ENCODE measurements at places on chromosomes 6 and 20.

DNA sequence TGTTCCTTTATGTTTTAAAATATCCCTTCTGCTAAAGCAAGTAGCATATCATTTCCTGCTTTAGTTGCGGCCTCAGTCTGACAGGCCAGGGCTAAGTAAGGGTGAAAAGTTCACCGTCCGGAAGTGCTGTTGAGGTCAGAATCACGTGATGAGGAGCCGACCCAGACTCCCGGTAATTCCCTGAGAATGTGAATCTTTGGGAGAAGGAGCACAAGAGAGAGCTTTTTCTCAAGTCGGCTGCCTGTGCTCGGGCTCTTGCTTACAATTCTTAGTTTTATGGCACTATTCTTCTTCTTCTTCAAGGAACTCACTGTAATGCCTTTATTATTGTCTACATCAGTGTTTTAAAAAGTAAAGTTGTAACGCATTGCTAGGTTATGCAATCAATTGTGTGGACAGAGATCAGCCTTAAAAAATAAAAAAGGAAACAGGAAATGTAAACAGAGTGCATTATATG is 309.3 kb downstream of the PRL start:
- peak overlapping the region; percentile 63 for H3K4me3 ChIP-seq
- peak; percentile 1 for DNase-seq
- no peaks in the 10 kb centered on the region for H3K36me3 ChIP-seq
- H3K27ac ChIP-seq, result peak overlapping the region; percentile 27

GRCh38 chr6:166336847-166337246 is 5.5 kb downstream of the SFT2D1 start:
- H3K4me3 ChIP-seq, result no peak overlapping the region
- peaks cover 16% of the 10 kb centered on the region for H3K36me3 ChIP-seq
- peaks cover 2% of the 10 kb centered on the region for H3K27me3 ChIP-seq
- H3K27ac ChIP-seq, result no peak overlapping the region
- peaks cover 50% of the 10 kb centered on the region for H3K4me1 ChIP-seq
- no peak for DNase-seq

DNA sequence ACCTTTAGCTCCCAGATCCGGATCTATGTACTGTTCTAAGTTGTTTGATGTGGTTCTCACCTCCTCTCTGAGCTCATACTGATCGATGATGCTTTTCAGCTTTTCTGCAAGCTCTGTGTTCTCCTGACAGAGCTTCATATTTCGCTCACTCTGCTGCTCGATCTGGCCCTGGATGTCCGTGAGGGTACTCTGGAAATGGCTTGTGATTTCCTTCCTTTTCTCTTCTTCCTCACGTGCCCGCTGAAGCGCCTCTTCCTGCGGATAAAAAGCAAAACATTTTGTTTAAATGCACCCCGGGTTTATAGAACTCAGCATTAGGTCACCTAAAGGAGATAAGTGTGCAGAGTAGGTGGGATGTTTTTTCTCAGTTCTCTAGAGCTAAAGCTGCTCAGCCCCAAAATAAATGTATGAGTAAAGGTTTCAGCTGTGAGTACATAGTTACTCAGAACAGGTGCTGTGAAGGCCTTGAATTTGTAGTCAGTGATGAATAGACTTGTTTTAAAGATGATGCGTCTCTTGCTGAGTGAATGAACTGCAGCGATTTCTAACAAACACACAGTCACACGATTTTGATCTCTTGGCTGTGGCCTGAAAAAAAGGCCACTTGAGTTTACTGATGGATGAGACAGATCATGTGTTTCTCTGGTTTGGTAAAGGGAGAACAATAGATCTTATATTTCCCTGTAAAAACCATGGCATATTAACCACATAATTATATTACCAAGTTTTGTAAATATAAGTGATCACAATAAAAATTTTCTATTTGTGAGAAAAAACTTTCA is 29.1 kb downstream of the TXLNB start:
- H3K4me1 ChIP-seq, result no peaks in the 10 kb centered on the region
- no peaks in the 10 kb centered on the region for H3K27me3 ChIP-seq

DNA sequence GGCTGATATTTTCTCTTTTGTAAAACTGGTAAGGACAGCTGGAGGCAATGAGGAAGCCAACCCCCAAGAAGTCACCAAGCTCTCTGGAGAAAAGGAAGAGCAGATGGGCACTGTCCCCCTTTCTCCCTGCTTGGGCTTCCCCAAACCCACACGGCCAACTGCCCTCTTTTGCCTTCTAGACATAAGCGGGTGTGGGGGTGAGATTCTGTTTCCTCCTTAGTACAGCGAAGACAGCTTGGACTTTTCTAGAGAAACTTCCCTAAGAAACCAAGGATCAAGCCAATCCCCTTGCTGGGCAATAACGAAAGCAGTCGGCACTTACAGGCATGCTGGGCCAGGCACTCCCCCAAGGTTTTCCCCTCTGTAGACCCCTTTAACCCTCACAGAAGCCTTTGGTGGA is 110.3 kb downstream of the CDC5L start:
- no peak for DNase-seq
- no peak overlapping the region for H3K4me3 ChIP-seq
- peaks cover 9% of the 10 kb centered on the region for H3K27me3 ChIP-seq
- no peak overlapping the region for H3K27ac ChIP-seq
- H3K36me3 ChIP-seq, result no peaks in the 10 kb centered on the region

DNA sequence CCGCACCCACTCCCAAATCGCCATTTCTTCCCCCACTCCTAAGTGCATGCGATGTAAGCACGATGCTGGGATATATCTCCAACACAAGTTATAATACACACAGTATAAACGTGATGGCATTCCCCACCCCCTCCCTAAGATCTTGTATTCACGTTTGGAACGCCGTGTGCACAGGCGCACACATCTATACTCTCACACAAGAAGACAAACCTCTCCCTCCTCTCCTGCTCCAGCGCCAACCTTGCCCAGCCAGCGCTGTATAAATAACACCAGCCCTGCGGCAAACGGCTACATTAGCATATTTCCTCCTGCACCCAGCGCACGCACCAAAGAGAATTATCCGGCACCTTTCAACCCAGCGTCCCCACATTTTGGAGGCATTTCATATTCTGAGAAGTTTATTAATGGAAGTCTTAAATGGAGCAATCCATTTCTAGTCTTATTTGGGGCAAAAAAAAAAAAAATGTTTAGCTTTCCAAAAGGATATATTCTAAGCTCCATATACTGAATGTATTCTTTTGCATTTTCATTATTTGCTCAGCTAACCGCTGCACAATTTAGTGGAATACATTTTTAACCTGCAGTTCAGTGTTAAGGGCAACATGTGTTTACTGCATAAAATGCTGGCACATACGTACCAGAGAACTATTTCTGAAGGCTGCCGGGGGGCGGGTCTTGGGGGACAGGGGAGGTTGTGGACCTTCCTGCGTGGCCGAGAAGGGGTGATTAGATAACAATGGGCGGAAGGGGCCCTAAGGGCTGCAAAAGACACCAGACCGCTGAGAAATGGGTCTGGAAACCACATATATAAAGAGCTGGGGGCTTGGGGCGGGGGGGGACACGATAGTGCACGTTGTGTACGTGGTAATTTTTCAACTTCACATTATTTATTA is 1.1 kb upstream of the SLC22A23 start:
- peaks cover 6% of the 10 kb centered on the region for H3K4me1 ChIP-seq
- no peak for DNase-seq
- H3K27ac ChIP-seq, result no peak overlapping the region
- peak overlapping the region; percentile 83 for H3K4me3 ChIP-seq
- no peaks in the 10 kb centered on the region for H3K36me3 ChIP-seq
- peaks cover 14% of the 10 kb centered on the region for H3K27me3 ChIP-seq

- H3K27me3 ChIP-seq, result no peaks in the 10 kb centered on the region
- H3K4me1 ChIP-seq, result no peaks in the 10 kb centered on the region
- H3K27ac ChIP-seq, result no peak overlapping the region
- H3K36me3 ChIP-seq, result no peaks in the 10 kb centered on the region
- DNase-seq, result no peak
Measured at GRCh38 chr6:53112404-53112803, 36.2 kb downstream of the GCM1 start.

GRCh38 chr20:971346-971745 is 30.8 kb downstream of the RSPO4 start:
- no peak for DNase-seq
- H3K36me3 ChIP-seq, result no peaks in the 10 kb centered on the region
- H3K27me3 ChIP-seq, result peaks cover 6% of the 10 kb centered on the region
- H3K27ac ChIP-seq, result no peak overlapping the region
- no peak overlapping the region for H3K4me3 ChIP-seq

DNA sequence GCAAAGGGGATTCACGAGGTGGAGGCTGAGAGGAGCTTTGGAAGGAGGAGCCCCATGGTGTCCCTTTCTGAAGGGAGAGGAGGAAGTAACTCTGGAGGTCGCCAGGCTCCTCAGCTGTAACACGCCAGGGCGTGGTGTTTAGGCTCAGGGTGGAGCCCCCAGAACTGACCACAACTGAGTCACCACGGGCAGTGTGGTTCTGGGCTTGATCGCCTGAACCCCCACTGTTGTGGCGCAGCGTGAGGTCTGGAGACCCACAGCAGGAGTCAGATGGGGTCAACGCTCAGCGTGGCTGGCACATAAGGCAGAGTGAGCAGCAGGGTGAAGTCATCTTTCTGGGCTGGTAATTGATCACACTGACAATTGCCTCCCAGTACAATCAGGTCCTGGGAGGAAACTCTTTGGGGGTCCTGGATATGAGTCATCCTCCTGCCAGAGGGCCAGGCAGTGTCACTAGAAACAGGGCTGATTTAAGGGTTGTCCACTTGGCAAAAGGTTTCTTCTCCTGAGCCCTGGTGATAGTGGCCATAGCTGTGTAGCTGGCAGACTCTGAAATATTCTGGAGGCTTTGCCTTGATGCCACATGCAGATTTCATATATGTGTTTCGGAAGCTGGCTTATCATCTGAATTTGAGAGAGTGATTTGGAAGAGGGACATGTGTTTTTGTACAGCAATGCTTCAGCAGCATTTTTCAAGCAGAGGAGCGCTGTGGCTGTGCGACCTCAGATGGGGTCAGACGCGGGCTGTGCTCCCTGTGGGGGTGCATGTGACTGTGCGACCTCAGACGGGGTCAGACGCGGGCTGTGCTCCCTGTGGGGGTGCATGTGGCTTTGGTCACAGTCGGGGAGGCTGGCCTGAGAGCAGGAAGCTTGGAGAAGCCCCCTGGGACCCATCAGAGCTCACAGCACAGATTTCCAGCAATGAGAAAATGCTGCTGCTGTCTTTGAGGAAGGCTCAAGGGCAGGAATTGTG is 50.0 kb downstream of the SYNJ2 start:
- peak overlapping the region; percentile 93 for H3K27ac ChIP-seq
- DNase-seq, result peak; percentile 75
- H3K4me1 ChIP-seq, result peaks cover 53% of the 10 kb centered on the region
- peaks cover 4% of the 10 kb centered on the region for H3K27me3 ChIP-seq
- H3K4me3 ChIP-seq, result peak overlapping the region; percentile 78

DNA sequence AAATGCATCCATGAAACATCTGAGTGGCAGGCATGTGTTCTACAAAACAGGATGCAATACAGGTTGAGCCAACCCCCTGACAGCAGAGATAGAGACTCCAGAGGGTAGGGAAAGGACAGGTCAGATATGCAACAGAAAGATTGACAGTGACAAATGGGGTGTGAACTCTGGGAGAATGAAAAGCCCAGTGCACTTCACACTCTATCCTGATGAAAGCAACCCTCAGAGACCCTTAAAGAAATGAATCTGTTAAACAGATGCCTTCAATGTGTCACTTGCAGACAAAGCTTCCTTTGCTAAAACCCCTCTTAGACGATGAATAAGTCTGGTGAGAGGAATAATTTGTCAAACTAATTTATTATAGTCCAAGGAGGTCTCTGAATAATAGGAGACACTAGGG is 89.9 kb downstream of the RFPL4B start:
- no peak overlapping the region for H3K4me3 ChIP-seq
- H3K27ac ChIP-seq, result no peak overlapping the region
- no peak for DNase-seq
- no peaks in the 10 kb centered on the region for H3K36me3 ChIP-seq

- H3K27ac ChIP-seq, result no peak overlapping the region
- H3K4me1 ChIP-seq, result peaks cover 22% of the 10 kb centered on the region
- peaks cover 4% of the 10 kb centered on the region for H3K36me3 ChIP-seq
- DNase-seq, result no peak
- H3K4me3 ChIP-seq, result no peak overlapping the region
Measured at GRCh38 chr6:20564777-20565176, 30.5 kb downstream of the CDKAL1 start.

- peaks cover 86% of the 10 kb centered on the region for H3K4me1 ChIP-seq
- peak overlapping the region; percentile 54 for H3K27ac ChIP-seq
- DNase-seq, result peak; percentile 39
- peak overlapping the region; percentile 70 for H3K4me3 ChIP-seq
Measured at GRCh38 chr6:108568101-108568500, 7.4 kb downstream of the FOXO3 start.

DNA sequence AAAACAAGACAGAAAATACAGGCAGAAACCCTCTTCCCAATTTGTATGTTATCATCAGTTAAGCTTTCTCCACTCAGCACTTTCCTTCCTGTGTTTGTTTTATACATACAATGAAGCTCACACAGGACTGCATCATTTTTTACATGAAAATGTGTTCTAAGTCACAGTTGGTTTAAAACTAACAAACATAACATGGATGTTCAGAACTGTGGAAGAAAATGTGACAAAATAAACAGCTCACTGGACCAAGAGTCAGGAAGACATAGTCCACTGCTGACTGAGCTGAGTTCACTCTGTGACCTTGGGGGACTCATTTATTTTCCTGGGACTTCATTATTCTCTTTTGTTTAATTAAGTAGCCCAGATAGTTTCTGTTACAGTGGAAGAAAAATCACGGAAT is 331.5 kb downstream of the SYNE1 start:
- no peak for DNase-seq
- peaks cover 19% of the 10 kb centered on the region for H3K4me1 ChIP-seq
- H3K27ac ChIP-seq, result peak overlapping the region; percentile 56
- peaks cover 22% of the 10 kb centered on the region for H3K36me3 ChIP-seq

GRCh38 chr20:62155428-62156253 is 12.1 kb downstream of the SS18L1 start:
- no peak overlapping the region for H3K4me3 ChIP-seq
- H3K4me1 ChIP-seq, result peaks cover 7% of the 10 kb centered on the region
- H3K36me3 ChIP-seq, result peaks cover 14% of the 10 kb centered on the region
- H3K27me3 ChIP-seq, result peaks cover 15% of the 10 kb centered on the region
- DNase-seq, result no peak

DNA sequence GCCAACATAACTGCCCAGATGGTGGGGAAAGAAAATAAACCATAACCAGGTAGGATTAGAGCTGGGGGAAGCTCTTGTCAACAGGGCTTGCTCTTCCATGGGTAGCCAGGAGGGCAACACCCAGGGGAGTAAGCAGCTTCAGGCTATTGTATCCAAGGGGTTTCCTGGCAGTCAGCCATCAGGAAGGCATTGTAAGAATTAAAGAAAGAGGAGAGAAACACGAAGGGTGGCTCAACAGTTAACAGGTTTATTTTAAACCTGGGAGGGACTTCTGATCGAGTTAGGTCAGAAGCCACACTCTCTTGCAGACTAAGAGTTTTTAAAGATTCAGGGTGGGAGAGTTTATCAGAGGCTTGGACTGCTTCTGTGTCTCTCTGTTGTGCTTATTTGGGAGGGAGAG is 114.2 kb downstream of the QRSL1 start:
- no peaks in the 10 kb centered on the region for H3K36me3 ChIP-seq
- H3K27ac ChIP-seq, result no peak overlapping the region
- H3K4me1 ChIP-seq, result no peaks in the 10 kb centered on the region
- H3K27me3 ChIP-seq, result peaks cover 6% of the 10 kb centered on the region

All from immature natural killer cell (primary cell).